ENCODE measurements at places on chromosomes 16 and 17.

GRCh38 chr17:61833536-61834193 is 29.7 kb downstream of the BRIP1 start:
- DNase-seq: no peak

DNA sequence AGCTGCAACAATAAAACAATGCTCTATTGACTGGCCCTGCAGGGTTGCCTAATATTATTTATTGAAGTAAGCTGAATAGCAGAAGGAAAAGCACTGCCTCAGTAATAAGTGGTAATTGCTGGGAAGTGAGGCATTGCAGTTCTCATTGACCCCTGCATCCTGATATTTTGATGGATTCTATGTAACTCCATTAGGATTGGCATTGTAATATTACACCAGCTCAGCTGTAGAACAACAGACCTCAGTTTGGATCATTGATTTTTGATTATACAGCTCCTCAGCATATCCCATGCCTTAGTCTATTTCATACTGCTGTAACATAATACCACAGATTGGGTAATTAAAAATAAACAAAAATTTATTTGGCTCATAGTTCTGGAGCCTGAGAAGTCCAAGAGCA is 650.6 kb upstream of the SALL1 start:
- DNase-seq: no peak

- no peak for DNase-seq
Observed at GRCh38 chr17:35895636-35896587, 15.8 kb upstream of the CCL5 start.

- DNase-seq: no peak
Observed at GRCh38 chr16:78177218-78177617, 77.8 kb downstream of the WWOX start.

DNA sequence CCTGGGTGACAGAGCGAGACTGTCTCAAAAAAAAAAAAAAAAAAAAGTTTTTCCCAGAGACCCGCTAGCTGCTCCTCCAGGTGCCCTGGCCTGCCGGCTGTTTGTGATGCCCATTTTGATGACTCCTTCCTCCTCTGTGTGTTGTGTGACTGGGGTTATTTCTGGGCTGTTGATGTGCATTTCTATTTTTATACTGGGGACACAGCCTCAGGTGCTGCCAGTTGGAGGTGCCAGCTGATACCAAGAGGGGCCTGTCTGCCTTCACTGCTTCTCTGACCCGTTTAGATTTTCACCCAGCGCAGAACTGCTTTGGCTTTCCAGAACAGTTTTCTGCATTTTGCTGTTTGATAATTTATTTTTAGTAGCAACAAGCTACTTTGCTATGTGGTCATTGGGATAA is 6.7 kb downstream of the PLA2G15 start:
- DNase-seq: no peak

DNA sequence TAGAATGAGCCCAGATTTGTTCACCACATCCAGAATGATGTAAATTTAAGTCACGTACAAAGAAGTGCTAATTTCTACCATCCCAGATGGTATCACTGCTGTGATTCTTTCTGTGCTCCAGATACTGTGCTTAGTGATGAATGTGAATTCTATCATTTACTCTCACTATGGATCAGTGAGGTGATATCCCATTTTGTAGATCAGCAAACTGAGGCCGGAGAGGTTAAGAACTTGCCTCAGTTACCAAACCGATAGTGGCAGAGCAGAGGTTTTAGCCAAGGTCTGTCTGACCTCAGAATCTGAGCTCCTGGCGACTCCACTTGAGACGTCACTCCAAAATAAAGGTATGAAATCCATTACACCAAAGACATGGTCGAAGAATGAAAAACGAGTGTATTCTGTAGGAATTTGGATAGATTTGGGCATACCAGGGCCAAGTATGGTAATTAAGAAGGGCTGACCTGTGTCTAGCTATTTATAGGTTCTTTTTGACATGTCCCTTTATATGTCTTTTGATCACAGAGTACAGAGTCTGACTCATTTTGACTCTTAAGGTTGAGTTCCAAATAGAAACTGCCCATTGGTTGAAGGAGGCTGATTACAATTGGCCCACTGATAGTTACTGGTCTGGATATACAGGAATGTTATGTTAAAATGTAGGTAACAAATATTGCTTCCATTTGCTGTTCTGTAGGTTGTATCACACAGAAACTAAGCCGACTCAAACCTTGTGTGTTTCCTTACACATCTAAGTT is 10.0 kb downstream of the MAP2K6 start:
- no peak for DNase-seq

All from activated B cell treated with CpG ODN at 0.5 μM for 24 hours (primary cell).